ENCODE measurements at places on chromosomes 16 and 17. TPM values are rescaled to one million over a fixed set of nuclear protein-coding genes. Genes with fewer than 3 reads are reported as not detected.

Gene RRAD
- 12.3 TPM for total RNA-seq

Gene CDH3
- 0.23 TPM for total RNA-seq

Gene ARHGAP27
- 15.5 TPM for total RNA-seq

Gene CBLN1
- 0.40 TPM for total RNA-seq

Gene MAPK7
- 19.3 TPM for total RNA-seq

Gene HS3ST3A1
- 0.13 TPM for total RNA-seq

Gene CCDC78
- total RNA-seq, result 7.1 TPM

Data from A549 treated with CORT108297 at 1 μM for 4 hours (cell line).